Aorta (tissue), 5 donors: ENCODE measurements at places on chromosomes 3 and 15. TPM values are rescaled to one million over a fixed set of nuclear protein-coding genes. Genes with fewer than 3 reads are reported as not detected.

DNA sequence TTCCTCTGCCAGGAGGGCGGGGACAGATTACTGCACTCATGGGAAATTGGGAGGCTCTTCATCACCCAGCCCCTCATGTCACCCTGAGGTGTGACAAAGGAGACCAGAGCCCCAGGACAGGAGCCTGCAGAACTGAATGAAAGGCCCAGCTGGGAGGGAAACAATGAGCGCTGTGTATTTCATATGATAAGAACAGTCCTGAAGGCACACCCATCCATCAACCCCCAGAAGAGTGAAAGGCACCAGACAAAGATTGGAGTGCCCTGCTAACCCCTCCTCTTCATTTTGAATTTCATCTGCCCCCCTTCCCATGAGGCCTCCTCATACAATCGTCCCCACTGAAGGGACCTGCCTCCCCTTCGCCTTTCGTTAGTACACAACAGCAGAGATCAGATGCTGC lies 160.0 kb upstream of the PRICKLE2 start:
- H3K4me3 ChIP-seq: no peak overlapping the region
- no peaks in the 10 kb centered on the region for H3K4me1 ChIP-seq
- no peaks in the 10 kb centered on the region for H3K27me3 ChIP-seq
- no peak overlapping the region for H3K27ac ChIP-seq
- no peaks in the 10 kb centered on the region for H3K36me3 ChIP-seq

GRCh38 chr3:69510481-69511030 lies 124.7 kb upstream of the FRMD4B start:
- H3K4me3 ChIP-seq: no peak overlapping the region
- no peak overlapping the region for H3K27ac ChIP-seq
- no peaks in the 10 kb centered on the region for H3K36me3 ChIP-seq
- no peak for DNase-seq

GRCh38 chr3:79881431-79881830 lies 113.6 kb upstream of the ROBO1 start:
- no peaks in the 10 kb centered on the region for H3K36me3 ChIP-seq
- no peaks in the 10 kb centered on the region for H3K4me1 ChIP-seq
- H3K27ac ChIP-seq: no peak overlapping the region
- no peaks in the 10 kb centered on the region for H3K27me3 ChIP-seq
- no peak overlapping the region for H3K4me3 ChIP-seq

The CD276 gene
- 65.2 TPM for total RNA-seq

The WDR93 gene
- total RNA-seq: not detected

The SERPINI1 gene
- 13.8 TPM for total RNA-seq
